Hematopoietic multipotent progenitor cell (in vitro differentiated cells): ENCODE measurements at places on chromosomes 2 and 18. TPM values are rescaled to one million over a fixed set of nuclear protein-coding genes. Genes with fewer than 3 reads are reported as not detected.

GRCh38 chr2:232323328-232323650 is 55.3 kb upstream of the ALPP start:
- DNase-seq, result no peak

MYOM1 gene
- total RNA-seq, result 0.27 TPM

DNA sequence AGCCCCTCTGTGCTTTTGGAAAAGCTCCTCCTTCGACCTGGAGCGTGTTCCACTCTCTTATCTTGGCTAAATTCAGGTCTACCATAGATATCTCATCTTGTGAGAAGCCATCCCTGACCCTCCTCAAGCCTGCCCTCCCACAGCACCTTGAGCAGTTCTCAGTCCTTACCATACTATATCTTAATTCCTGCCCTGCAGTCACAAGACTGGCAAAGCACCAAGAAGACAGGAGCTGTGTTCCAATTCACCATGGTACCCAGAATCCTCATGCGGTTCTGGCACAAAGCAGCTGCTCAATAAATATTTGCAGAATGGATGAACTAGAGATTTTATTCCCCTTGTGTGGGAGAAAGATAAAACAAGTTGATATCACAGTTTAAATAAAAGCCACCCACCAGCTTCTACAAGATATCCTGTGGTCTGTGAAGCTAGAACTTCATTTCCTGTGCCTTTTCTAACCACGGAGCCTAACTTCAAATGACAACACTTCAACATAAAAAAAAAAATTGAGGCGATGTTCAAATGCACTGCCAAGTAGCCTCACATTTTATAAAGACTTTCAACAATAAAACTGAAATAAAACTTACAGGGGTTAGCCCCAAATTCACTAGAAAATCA is 19.5 kb downstream of the MARCHF4 start:
- no peak for DNase-seq

DNA sequence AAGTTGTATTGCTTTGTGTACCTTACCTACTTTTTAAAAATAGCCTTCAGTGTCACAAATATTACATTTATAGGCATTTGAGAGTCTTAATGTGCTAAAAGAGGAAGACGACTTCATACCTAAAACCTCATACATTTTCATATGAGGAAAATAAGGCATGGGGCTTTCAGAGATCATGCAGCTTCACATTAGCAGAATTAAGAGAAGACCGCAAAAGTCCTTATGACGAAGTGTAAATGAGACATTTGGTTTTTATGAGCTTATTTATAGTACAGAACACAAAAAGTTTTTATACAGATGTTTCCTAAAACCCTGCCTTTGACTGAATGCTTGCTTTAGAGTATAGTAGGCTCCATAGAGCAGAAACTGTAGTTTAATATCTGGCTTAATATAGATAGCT is 10.1 kb upstream of the CCDC138 start:
- DNase-seq, result no peak

GRCh38 chr18:7876354-7877104 is 309.4 kb downstream of the PTPRM start:
- DNase-seq, result no peak

DNA sequence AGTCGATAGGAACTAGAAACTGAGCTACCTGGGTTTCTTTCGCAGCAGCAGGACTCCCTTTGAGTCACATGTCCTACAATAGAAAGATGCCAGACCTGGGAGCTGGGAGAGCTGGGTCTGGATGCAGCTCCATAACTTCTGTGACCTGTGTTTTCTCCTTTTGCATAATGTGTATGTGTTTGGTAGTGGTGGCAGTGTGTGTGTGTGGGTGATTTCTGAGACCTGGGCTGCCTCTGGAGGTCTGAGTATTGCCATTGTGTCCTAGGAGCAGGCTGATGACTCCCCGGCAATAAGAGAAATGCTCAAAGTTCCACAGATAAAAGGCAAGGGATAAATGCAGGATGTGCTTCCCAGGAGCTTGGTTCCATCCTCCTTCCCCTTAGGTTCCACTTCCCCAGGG is 6.4 kb downstream of the WNT10A start:
- no peak for DNase-seq

UGT1A5 gene
- not detected for total RNA-seq

- DNase-seq, result no peak
Measured at GRCh38 chr2:222434204-222434603, 9.9 kb downstream of the SGPP2 start.

DNA sequence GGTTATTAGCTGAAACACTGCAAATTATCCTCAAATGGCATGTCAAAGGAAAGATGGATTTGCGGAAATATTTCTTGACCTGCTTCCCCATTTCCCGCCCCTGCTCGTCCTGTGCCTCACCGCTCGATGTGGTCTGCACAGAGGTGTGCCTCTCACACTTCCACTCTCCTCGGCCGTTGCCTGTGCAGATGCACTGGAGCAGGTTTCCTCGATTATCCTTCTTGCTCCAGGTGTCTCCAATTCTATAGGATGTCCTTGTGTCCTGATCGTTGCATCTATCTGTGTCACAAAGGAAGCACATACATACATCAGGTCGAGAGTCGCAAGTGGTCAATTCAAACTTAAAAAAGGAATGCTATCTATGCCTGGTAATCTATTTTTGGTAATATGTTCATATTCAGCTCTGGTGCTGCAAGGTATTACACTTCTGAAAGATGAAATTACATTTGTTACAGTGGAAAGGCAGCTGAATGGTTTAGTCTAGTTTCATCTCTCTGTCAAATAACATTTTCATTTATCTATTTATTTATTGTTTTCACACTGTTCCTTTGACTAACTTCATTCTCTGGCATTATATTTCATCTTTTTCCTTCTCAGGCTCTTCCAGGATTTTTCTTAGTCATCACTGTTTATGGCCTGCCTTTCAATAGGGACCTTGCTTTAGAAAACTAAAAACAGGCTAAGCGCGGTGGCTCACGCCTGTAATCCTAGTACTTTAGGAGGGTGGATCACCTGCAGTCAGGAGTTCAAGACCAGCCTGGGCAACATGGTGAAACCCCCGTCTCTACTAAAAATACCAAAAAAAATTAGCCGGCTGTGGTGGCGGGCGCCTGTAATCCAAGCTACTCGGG is 7.6 kb downstream of the FN1 start:
- DNase-seq, result no peak

- DNase-seq, result no peak
Measured at GRCh38 chr18:46360102-46360699, 256.0 kb downstream of the HAUS1 start.

GRCh38 chr2:176734868-176735267 is 465.6 kb downstream of the MTX2 start:
- no peak for DNase-seq

DNA sequence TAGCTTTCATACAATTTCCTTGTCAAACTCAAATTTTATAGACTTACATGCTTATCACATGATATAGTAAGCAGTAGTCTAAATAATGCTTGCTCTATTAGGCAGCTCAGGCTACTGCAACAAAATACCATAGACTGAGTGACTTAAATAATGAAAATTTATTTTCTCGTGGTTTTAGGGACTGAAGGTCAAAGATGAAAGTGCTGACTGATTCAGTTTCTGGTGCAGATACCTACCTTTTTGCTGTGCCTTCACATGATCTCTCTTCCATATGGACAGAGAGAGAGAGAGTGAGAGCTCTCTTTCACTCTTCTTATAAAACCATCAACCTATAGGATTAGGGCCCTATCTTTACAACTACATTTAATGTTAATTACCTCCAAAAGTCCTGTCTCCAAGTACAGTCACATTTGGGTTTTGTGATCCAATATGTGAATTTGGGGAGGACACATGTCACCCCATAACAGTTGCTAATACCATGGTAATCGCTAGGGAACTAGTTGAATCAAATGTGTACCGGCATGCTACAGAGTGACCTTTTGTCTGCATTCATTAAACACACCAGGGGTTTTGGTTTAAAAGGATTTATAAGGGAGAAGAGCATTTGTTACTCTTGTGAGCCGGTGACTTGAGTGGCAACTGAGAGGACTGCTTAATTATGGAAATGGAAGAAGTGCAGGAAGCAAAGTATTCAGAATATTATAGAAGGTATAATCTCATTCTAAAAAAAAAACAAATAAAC is 723.4 kb upstream of the LRRTM4 start:
- no peak for DNase-seq

GRCh38 chr18:36623681-36624190 is 205.1 kb downstream of the TPGS2 start:
- DNase-seq, result no peak
